ENCODE measurements at places on chromosomes 7 and 10.
A peak's percentile ranks its signal among the peaks of the same experiment; 100 is the strongest.

DNA sequence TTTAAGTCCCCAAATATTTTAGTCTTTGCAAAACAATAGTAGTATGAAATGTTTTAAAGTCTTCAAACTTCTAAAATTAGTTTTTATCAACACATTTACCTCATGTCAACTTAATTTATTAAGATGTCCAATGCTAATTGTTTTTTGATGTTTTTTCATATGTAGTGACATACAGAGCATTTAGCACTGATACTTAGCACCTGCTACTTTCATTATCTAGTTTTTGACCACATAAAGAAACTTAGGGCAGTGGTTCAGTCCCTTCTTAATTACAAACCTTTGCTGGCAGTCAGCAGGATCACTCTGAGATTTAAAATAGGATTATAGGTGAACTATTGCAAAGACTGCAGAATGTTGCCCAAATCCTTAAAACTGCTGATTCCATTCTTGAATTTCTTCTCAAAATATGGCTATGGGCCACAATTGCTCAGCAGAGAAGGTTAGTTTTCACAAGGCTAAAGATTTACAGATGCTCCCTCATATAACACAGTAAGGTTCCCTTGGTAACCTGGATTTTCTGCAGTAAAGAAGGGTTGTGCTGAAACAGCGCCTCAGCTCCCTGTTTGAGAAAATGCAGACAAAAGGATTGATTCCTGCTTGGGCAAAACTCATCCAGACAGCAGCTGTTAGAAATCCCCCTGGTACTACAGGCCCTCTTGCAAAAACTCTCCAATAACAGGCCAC lies 3.4 kb downstream of the GPR85 start:
- no peak for DNase-seq
- H3K4me1 ChIP-seq: no peaks in the 10 kb centered on the region
- no peak overlapping the region for H3K27ac ChIP-seq
- H3K27me3 ChIP-seq: no peaks in the 10 kb centered on the region
- no peak overlapping the region for H3K4me3 ChIP-seq

GRCh38 chr7:25388681-25389080 lies 160.4 kb upstream of the NPVF start:
- DNase-seq: no peak
- H3K27ac ChIP-seq: no peak overlapping the region
- H3K36me3 ChIP-seq: no peaks in the 10 kb centered on the region
- H3K4me3 ChIP-seq: no peak overlapping the region
- H3K27me3 ChIP-seq: no peaks in the 10 kb centered on the region

GRCh38 chr10:12549297-12549696 lies 199.9 kb downstream of the CAMK1D start:
- no peaks in the 10 kb centered on the region for H3K27me3 ChIP-seq
- no peaks in the 10 kb centered on the region for H3K4me1 ChIP-seq
- H3K27ac ChIP-seq: no peak overlapping the region
- peaks cover 4% of the 10 kb centered on the region for H3K36me3 ChIP-seq
- DNase-seq: no peak

GRCh38 chr10:48480397-48481374 lies 124.2 kb downstream of the ARHGAP22 start:
- DNase-seq: no peak
- no peak overlapping the region for H3K27ac ChIP-seq
- H3K36me3 ChIP-seq: no peaks in the 10 kb centered on the region
- H3K4me3 ChIP-seq: no peak overlapping the region

- H3K27ac ChIP-seq: no peak overlapping the region
- H3K4me1 ChIP-seq: peaks cover 29% of the 10 kb centered on the region
- H3K27me3 ChIP-seq: no peaks in the 10 kb centered on the region
- H3K4me3 ChIP-seq: no peak overlapping the region
- no peak for DNase-seq
Observed at GRCh38 chr7:110877016-110877415, 213.9 kb upstream of the LRRN3 start.

DNA sequence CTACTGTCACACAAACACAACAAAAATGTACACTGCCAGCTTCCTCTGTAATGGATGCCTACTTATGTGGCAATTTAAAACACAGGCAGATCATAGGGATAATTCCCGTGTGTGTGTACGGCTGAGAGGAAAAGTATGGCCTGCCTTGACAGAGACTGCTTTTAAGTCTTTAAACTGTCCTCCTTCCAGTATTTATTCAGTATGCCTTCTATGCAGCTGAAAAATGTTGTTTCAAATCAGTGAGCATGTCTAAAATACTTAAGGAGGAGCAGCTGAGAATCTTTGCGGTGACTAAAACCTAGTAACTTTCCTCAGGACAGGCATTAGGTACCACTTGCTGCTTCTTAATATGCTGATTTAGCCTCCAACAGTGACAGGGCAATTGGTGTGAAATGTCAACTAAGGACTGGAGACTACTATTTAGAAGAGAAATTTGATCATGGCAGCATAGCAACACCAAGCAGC lies 126.3 kb downstream of the CACNA2D1 start:
- H3K27ac ChIP-seq: no peak overlapping the region
- no peaks in the 10 kb centered on the region for H3K4me1 ChIP-seq
- DNase-seq: no peak

DNA sequence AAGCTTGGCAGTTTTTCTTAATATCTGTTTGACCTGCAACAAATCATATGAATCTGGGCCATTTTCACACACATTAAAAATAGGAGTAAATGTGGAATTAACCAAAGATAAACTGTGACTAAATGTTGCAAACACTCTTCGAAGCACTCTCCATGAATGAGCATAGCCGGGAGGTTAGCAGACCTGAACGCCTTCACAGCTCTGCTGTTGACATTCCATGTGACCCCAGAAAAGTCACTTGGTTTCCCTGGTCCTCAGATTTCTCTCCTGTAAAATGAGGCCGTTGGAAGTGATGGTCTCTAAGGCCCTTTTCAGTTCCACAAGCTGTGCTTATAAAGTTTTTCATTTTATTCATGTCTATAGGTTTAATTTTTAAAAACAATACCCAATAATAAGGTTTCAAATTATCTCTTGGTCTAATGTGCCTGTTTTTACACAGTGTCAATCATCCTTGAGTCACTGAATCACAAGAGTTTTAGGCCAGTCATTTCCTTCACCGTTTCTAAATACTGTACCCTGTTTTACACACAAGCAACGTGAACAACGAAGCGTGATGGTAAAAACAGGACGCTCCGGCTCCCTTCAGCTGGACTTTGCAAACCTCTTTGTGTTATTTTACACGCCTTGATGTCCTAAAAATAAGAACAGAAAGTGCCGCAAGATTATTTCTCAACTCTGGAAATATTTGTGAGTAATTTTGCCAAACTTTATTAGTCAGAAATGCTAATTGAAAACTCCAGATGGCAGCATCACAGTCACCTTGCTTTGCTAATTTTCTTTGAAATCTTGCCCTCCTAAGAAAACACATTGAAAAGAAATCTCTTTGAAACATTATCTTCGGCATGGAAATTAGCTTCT lies 38.6 kb upstream of the MET start:
- no peaks in the 10 kb centered on the region for H3K27me3 ChIP-seq
- DNase-seq: no peak
- no peak overlapping the region for H3K4me3 ChIP-seq
- no peaks in the 10 kb centered on the region for H3K4me1 ChIP-seq
- no peaks in the 10 kb centered on the region for H3K36me3 ChIP-seq

GRCh38 chr10:86553213-86553612 lies 31.6 kb upstream of the WAPL start:
- H3K27ac ChIP-seq: no peak overlapping the region
- H3K36me3 ChIP-seq: no peaks in the 10 kb centered on the region
- peaks cover 5% of the 10 kb centered on the region for H3K4me1 ChIP-seq
- no peak overlapping the region for H3K4me3 ChIP-seq

DNA sequence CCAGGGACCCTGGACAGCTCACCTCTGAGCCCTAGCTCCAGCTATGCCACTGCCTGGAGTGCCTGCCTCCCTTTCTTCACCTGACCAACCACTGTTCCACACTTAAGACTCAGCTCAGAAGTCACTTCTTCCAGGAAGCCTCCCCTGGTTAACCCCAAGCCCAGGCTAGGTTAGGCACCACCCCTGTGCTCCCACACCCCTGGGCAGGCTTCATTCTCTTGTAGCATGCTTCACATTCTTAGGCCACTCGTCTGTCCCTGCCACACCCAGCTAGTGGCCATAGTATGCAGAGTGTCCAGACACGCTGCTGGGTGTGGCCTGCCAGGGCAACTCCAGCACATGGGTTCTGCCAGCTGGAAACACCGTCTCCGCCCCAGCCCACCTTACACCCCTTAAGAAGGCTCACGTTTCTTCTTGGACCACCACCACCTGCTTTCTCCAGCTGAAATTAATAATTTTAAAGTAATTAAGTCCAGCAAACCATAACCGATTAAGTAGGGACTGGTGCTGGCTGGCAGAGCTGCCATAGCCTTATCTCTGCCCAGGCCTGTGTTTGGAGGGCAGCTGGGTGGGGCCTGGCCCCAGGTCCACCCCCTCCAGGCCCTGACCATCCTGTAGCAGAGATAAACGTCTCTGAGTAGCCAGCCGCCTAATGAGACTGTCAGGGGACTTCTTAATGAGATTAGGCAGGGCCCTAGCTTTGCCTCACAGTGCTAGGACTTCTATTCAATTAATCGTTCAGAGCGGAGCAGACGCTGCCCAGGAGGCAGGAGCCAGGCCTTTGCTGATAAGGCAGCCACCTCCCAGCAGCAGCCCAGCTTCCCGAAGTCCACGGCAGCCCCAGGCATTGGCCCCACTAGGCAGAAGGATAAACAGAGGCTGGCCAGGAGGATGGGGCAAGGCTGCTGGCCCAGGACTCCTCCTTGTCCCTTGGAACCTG lies 20.5 kb downstream of the GRID1 start:
- H3K27ac ChIP-seq: no peak overlapping the region
- no peaks in the 10 kb centered on the region for H3K27me3 ChIP-seq
- H3K4me1 ChIP-seq: no peaks in the 10 kb centered on the region
- DNase-seq: peak; percentile 24
- H3K4me3 ChIP-seq: no peak overlapping the region
- H3K36me3 ChIP-seq: no peaks in the 10 kb centered on the region

DNA sequence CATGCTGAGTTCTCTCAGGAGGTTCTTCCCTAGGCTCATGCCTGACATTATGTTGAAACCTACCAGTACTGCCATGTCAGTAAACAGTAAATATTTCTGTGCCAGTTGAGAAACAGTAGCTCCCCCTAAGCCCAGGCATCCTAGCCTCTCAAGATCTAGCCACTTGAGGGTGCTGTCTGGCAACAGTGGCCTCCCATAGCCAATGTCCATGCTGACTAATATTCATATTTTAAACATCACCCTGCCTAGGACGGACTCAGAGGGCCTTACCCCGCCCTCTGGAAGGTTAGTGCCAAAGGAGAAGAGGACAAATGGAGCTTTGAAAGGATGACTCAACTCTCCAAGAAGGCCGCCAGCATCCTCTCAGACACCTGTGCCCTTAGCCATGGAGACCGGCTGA lies 7.7 kb downstream of the ACSM6 start:
- no peak for DNase-seq
- no peak overlapping the region for H3K4me3 ChIP-seq
- H3K27me3 ChIP-seq: no peaks in the 10 kb centered on the region
- no peaks in the 10 kb centered on the region for H3K4me1 ChIP-seq
- H3K36me3 ChIP-seq: no peaks in the 10 kb centered on the region

- H3K36me3 ChIP-seq: no peaks in the 10 kb centered on the region
- peaks cover 9% of the 10 kb centered on the region for H3K4me1 ChIP-seq
- no peaks in the 10 kb centered on the region for H3K27me3 ChIP-seq
Observed at GRCh38 chr7:25636168-25636567, 407.9 kb upstream of the NPVF start.

- no peaks in the 10 kb centered on the region for H3K36me3 ChIP-seq
- H3K27ac ChIP-seq: no peak overlapping the region
- no peak overlapping the region for H3K4me3 ChIP-seq
- no peaks in the 10 kb centered on the region for H3K4me1 ChIP-seq
Observed at GRCh38 chr7:110168010-110168409, 922.9 kb upstream of the LRRN3 start.

DNA sequence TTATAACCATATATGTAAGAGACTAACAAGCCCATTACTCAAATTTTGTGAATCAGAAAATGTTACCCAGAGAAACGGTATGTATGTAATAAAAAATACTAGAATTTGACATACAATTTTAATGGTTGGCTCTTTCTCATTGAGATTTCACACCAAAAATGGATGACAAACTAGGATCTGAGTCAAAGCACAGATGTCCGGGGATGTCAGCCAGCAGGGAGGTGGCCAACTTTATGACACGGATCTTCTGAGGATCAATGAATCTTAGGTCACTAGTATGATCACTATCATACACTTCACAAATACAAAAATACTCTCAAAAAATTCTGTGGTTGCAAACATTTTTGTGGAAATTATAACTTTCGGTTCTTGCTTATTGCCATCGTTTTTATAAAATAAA lies 173.5 kb upstream of the NFE2L3 start:
- no peaks in the 10 kb centered on the region for H3K27me3 ChIP-seq
- no peaks in the 10 kb centered on the region for H3K4me1 ChIP-seq
- H3K27ac ChIP-seq: no peak overlapping the region
- H3K4me3 ChIP-seq: no peak overlapping the region
- H3K36me3 ChIP-seq: no peaks in the 10 kb centered on the region
- DNase-seq: no peak

- H3K27me3 ChIP-seq: peaks cover 34% of the 10 kb centered on the region
- no peak overlapping the region for H3K27ac ChIP-seq
- DNase-seq: peak; percentile 60
- no peaks in the 10 kb centered on the region for H3K4me1 ChIP-seq
- H3K36me3 ChIP-seq: no peaks in the 10 kb centered on the region
- no peak overlapping the region for H3K4me3 ChIP-seq
Observed at GRCh38 chr10:132805599-132805998, 19.7 kb upstream of the NKX6-2 start.

GRCh38 chr7:4763794-4764185 lies 11.6 kb upstream of the AP5Z1 start:
- no peak for DNase-seq
- H3K36me3 ChIP-seq: peaks cover 65% of the 10 kb centered on the region
- no peak overlapping the region for H3K27ac ChIP-seq
- no peak overlapping the region for H3K4me3 ChIP-seq
- no peaks in the 10 kb centered on the region for H3K27me3 ChIP-seq

DNA sequence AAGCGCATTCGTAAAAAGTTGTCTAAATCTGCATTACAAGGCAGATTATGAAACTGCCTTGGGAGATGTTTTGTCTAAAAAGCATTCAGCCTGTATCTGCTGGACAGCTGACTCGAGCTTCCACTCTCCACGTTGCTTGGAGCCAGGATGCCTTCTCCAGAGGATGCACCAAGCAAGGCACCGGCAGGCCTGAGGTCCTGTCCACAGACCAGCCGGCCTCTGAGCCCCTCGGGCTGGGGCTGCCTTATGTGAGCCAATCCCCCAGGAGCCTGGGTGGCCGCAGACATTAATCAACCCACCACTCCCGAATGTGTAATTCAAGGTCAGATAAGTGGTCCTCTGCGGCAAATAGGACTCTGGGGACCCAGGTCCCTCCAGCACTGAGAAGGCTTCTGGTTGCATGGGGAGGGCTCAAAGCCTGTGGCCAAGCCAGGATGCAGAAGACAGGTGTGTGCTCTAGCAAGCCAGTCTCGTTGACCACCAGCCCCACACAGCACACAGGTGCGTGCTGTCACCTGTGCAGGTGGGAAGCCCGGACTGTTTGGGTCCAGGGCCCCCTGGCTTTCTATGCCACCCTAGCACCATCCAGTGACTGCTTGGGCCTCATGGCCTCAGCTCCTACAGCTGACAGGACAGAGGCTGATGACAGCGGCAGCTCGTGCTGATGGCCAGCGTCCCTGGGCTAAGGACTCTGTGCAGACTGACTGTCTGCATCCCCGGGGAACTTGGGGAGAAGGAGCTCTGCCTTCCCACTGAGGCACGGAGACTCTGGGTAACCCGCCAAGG lies 4.8 kb upstream of the RET start:
- no peaks in the 10 kb centered on the region for H3K36me3 ChIP-seq
- no peaks in the 10 kb centered on the region for H3K27me3 ChIP-seq
- DNase-seq: no peak
- H3K4me3 ChIP-seq: no peak overlapping the region
- H3K27ac ChIP-seq: no peak overlapping the region

GRCh38 chr10:124000792-124001201 lies 92.6 kb downstream of the CHST15 start:
- H3K27ac ChIP-seq: no peak overlapping the region
- no peak for DNase-seq
- peaks cover 4% of the 10 kb centered on the region for H3K4me1 ChIP-seq

All from tibial artery (tissue), 4 donors.